ENCODE measurements at places on chromosomes 16 and 17.
A peak's percentile ranks its signal among the peaks of the same experiment; 100 is the strongest.

GRCh38 chr16:14304891-14305460, 233.9 kb downstream of the MRTFB start:
- peaks cover 2% of the 10 kb centered on the region for H3K36me3 ChIP-seq
- H3K27me3 ChIP-seq = no peaks in the 10 kb centered on the region
- H3K27ac ChIP-seq = peak overlapping the region; percentile 97
- peaks cover 31% of the 10 kb centered on the region for H3K4me1 ChIP-seq
- no peak for DNase-seq

GRCh38 chr17:7834542-7834956, 532 bp downstream of the KDM6B start:
- no peaks in the 10 kb centered on the region for H3K27me3 ChIP-seq
- H3K4me3 ChIP-seq = peak overlapping the region; percentile 85
- DNase-seq = peak; percentile 73
- H3K36me3 ChIP-seq = no peaks in the 10 kb centered on the region

DNA sequence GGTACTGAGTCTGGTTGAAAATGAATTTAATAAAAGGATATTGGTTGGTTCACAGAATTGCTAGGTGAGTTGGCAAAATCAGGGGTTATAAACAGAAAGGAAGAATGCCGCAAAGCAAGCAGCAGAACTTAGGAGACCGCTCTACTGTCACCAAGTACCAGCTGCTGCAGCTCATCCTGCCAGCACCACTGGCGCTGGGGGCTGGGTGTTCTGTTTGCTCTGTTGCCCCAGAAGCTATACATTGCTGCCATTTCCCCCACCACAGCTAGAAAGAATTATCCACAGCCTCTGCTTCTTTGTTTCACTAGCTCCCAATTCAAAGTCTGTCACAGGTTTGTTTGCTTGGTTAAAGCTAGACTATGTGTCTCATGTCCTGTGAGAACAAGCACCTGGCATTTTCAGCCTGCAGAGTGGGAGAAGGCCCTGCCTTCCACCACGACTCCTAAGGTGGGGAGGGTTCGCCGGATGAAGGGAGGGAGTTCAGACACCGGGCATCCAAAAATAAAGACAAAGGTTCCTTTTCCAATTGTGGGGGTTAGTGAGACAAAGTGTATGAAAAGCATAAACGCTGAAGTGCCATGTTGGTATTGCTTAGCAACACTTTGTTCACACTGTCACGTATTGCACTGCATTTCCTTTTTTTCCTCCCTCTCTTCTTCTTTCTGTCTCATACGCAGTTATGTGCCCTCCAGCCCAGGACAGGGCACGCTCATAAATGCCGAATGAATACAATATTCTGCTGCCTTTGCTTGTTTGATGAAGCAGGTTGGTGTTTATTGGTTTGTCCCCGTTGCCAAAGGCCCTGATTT, 9.6 kb upstream of the CPD start:
- H3K36me3 ChIP-seq = no peaks in the 10 kb centered on the region
- no peak overlapping the region for H3K4me3 ChIP-seq
- no peak overlapping the region for H3K27ac ChIP-seq
- no peak for DNase-seq

DNA sequence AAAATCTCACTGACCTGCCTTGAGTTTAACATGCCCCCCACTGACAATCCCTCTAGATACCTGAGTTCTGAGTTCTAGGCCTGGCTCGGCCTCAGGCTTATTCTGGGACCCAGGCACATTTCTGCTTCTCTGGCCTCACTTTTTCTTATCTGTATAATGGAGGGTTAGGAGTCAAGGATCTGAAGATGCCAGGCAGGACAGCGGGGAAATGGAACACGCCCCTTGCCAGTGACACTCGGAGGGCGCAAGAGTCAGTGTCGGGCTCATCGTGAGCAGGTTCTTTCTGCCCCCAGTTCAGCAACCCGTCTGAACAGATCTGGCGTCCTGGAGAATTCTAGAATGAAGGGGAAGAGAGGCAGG, 567 bp upstream of the MT3 start:
- H3K4me3 ChIP-seq = peak overlapping the region; percentile 65
- peaks cover 4% of the 10 kb centered on the region for H3K4me1 ChIP-seq
- H3K27ac ChIP-seq = no peak overlapping the region
- H3K27me3 ChIP-seq = peaks cover 18% of the 10 kb centered on the region
- no peak for DNase-seq

DNA sequence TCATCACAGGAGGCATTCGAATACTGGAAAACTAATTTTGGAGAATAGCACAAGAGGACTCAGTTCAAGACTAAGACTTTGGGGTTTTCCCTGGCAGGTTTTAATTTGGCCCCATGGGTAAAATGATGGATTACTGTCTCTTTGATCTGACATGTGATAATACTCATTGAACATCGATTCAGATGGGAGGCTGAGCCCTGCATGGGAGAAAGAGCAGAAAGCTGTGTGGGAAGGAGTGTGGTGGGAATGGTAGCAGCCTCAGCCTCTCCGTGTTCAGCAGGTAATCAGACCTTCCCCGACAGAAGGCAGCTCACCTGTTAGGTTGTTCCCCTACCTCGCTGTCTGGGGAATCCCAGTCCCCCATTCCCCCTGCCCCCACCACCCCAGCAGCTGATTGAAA, 124.7 kb upstream of the TNRC6C start:
- H3K4me1 ChIP-seq = peaks cover 27% of the 10 kb centered on the region
- H3K4me3 ChIP-seq = no peak overlapping the region
- peak overlapping the region; percentile 75 for H3K27ac ChIP-seq
- no peaks in the 10 kb centered on the region for H3K36me3 ChIP-seq

DNA sequence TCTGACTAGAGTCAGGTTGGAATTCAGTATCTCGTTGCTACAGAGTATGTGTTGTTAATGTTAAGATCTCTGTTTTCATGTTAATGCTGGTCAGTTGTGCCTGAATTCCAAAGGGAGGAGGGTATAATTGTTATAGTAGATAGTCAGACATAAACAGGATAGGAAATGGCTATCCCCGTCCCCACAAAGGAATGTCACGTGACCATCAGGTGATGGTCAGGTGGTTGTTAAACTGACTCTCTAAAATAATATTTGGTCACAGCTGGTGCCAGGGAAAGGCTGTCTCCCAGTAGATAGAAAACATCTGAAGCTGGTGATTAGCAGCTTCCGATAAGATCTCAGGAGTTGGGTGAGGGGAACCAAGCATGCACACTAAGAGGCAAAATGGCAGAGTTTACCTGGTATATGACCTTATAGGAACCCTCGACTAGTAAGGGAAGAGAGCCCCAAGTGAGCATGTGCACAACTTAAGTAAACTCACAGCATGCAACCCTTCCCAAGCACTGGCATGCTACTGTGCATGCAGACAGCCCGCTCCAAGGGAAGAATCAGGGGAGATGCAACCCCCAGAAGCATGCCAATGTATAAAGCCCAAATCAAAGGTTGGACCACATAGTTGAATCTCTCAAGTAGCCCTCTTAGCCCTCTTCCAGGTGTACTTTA, 27.4 kb upstream of the SLC6A2 start:
- no peaks in the 10 kb centered on the region for H3K27me3 ChIP-seq
- no peak overlapping the region for H3K4me3 ChIP-seq
- no peaks in the 10 kb centered on the region for H3K4me1 ChIP-seq

DNA sequence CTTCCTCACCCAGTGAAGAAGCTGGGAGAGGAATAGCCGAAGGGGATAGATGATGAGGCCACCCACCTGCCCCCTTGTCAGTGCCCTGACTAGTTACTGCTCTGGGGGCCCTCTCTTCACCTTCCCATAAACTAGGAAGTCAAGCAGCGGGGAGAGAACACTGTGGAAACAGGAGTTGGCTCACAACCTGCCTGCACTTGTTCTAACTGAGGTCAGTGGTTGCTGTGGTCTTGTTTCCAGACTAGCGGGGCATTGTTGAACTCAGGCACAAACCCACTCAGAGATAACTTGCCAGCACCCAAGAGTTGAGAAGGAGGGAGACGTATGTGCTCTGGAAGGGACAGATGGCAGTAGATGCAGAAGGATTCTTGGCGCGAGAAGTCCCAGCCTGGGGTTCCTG, 48.6 kb upstream of the DDX52 start:
- no peak for DNase-seq
- H3K27ac ChIP-seq = no peak overlapping the region
- no peaks in the 10 kb centered on the region for H3K4me1 ChIP-seq
- no peak overlapping the region for H3K4me3 ChIP-seq
- no peaks in the 10 kb centered on the region for H3K27me3 ChIP-seq

DNA sequence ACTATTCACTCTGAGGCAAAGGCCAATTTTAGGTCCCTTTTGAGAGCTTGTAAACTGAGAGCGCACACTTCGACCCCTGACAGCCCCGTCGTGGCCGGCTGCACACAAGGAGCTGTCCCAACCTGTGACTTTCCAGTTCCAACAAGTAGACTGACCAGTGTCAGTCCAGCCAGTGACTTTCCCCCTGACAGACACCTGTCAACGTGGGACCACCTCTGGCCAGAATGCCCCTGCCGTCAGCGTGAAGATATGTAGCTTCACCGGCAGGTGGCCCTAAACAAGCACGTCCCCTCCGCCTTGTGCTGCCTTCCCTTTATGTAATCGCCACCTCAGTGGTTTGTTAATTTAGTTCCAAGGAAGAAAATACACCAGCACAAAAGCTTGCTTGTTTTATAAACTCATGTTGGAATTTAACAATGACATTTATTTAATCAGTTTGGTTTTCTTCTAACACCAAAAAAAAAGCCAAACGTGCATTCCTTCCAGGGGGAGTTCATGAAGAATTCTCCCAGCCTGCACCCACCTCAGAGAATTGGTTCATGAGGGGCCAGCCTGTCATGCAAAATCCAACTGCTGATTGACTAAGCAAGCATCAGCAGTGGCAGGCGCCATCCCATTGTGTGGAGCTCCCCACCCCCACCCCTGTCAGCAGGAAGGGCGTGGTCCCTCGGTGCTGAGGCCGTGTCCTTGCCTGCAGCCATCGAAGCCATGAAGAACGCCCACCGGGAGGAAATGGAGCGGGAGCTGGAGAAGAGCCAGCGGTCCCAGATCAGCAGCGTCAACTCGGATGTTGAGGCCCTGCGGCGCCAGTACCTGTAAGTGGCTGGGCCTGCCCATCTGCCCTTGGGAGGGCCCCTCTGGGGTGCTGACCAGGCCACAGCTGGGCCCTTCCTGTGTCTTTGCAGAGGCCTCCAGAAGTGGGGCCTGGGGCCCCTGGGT, 33.9 kb downstream of the PLD6 start:
- H3K4me1 ChIP-seq = peaks cover 4% of the 10 kb centered on the region
- H3K27ac ChIP-seq = no peak overlapping the region
- H3K36me3 ChIP-seq = peaks cover 12% of the 10 kb centered on the region
- DNase-seq = peak; percentile 75
- H3K4me3 ChIP-seq = no peak overlapping the region

GRCh38 chr16:51763072-51763661, 612.1 kb upstream of the SALL1 start:
- H3K27ac ChIP-seq = no peak overlapping the region
- H3K4me1 ChIP-seq = no peaks in the 10 kb centered on the region
- no peaks in the 10 kb centered on the region for H3K36me3 ChIP-seq
- H3K4me3 ChIP-seq = no peak overlapping the region
- no peak for DNase-seq

DNA sequence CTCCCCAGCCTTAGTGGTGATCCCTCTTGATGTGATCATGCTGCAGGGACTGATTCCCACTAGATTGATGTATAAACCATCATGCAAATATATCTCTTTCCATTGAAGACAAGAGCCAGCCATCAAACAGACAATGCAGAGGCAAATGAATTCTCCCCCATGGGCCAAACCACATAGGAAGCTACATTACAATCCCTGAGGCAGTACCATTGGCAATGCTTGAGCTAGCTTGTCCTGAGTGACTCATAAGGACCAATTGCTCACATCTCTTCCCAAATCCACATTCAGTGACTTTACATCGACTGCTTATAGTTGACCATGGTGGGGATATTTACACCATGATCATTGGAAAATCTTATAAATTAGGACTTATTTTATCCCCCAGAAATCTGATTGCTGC, 242.2 kb downstream of the SHISA9 start:
- no peak for DNase-seq
- no peaks in the 10 kb centered on the region for H3K36me3 ChIP-seq
- no peaks in the 10 kb centered on the region for H3K4me1 ChIP-seq
- no peak overlapping the region for H3K4me3 ChIP-seq
- H3K27ac ChIP-seq = no peak overlapping the region

GRCh38 chr16:55475919-55476318, 3.1 kb upstream of the MMP2 start:
- no peak overlapping the region for H3K4me3 ChIP-seq
- peak; percentile 21 for DNase-seq
- no peaks in the 10 kb centered on the region for H3K36me3 ChIP-seq
- peak overlapping the region; percentile 25 for H3K27ac ChIP-seq
- H3K27me3 ChIP-seq = peaks cover 24% of the 10 kb centered on the region

GRCh38 chr16:23496821-23497542, 13.3 kb downstream of the GGA2 start:
- H3K27ac ChIP-seq = peak overlapping the region; percentile 30
- peaks cover 47% of the 10 kb centered on the region for H3K36me3 ChIP-seq
- H3K4me3 ChIP-seq = no peak overlapping the region
- H3K4me1 ChIP-seq = peaks cover 18% of the 10 kb centered on the region
- no peak for DNase-seq
- H3K27me3 ChIP-seq = no peaks in the 10 kb centered on the region

GRCh38 chr16:70681382-70682238, 4.2 kb downstream of the MTSS2 start:
- H3K4me3 ChIP-seq = no peak overlapping the region
- peak overlapping the region; percentile 61 for H3K27ac ChIP-seq
- no peaks in the 10 kb centered on the region for H3K27me3 ChIP-seq
- peaks cover 54% of the 10 kb centered on the region for H3K36me3 ChIP-seq
- H3K4me1 ChIP-seq = peaks cover 42% of the 10 kb centered on the region

GRCh38 chr17:45091778-45092425, 30.8 kb downstream of the NMT1 start:
- peaks cover 17% of the 10 kb centered on the region for H3K36me3 ChIP-seq
- H3K4me3 ChIP-seq = no peak overlapping the region
- DNase-seq = no peak
- peak overlapping the region; percentile 96 for H3K27ac ChIP-seq
- no peaks in the 10 kb centered on the region for H3K27me3 ChIP-seq
- H3K4me1 ChIP-seq = peaks cover 70% of the 10 kb centered on the region

- peaks cover 13% of the 10 kb centered on the region for H3K4me1 ChIP-seq
- peaks cover 33% of the 10 kb centered on the region for H3K27me3 ChIP-seq
- peak overlapping the region; percentile 68 for H3K27ac ChIP-seq
- DNase-seq = peak; percentile 53
These were observed 604 bp downstream of the HS3ST3B1 start for GRCh38 chr17:14301279-14302090.

- peaks cover 27% of the 10 kb centered on the region for H3K4me1 ChIP-seq
- H3K27ac ChIP-seq = peak overlapping the region; percentile 84
- DNase-seq = no peak
- H3K4me3 ChIP-seq = peak overlapping the region; percentile 37
These were observed 77.7 kb downstream of the MRM3 start for GRCh38 chr17:859824-860195.

DNA sequence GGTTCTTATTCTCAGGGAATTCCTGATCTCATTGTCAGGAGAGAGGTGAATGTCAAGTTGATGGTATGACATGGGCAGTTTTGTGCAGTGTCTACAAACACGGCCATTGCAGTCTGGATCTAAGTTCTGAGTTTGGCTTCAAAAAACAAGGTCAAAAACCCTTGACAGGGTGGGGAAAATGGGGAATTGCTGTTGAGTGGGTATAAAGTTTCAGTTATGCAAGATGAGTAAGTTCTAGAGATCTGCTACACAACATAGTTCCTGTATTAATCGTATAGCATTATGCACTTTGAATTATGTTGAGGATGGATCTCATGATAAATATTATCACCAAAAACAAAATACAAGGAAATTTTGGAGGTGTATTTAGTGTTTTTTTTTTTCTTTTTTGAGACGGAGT, 36.6 kb upstream of the CARMIL2 start:
- H3K4me3 ChIP-seq = no peak overlapping the region
- no peaks in the 10 kb centered on the region for H3K4me1 ChIP-seq
- H3K36me3 ChIP-seq = peaks cover 8% of the 10 kb centered on the region
- H3K27me3 ChIP-seq = no peaks in the 10 kb centered on the region
- no peak for DNase-seq

GRCh38 chr16:85104821-85105391, 7.4 kb downstream of the CIBAR2 start:
- H3K4me3 ChIP-seq = no peak overlapping the region
- H3K27ac ChIP-seq = peak overlapping the region; percentile 41
- H3K27me3 ChIP-seq = no peaks in the 10 kb centered on the region
- no peaks in the 10 kb centered on the region for H3K36me3 ChIP-seq

All from psoas muscle (tissue), 8 donors.